ENCODE measurements at places on chromosomes 7 and 10.

GRCh38 chr10:101580486-101581399, 7.3 kb downstream of the POLL start:
- DNase-seq, result no peak

DNA sequence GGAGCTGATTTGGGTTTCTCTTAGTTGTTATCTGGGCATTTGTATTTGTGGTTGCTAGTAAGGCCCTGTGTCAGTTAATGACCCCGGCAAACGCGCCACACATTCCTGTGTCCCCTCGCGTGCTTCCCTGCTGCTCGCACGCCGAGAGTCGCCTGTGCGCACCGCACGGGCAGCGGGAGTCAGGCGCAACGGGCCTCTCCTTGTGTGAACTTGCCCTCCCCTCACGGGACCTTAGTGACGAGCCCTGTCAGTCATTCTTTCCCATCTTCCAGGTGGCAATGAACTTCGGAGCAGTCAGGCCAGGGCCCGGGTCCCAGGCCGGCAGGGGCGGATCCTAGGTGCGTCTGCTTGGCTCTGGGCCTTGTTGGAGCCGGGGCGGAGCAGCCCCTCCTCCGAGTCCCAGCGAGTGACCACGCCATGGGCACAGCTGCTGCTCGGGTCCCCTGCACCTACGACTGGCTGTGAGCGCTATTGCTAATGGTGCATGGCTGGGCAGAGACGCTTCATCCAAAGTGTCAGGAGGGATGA, 12.4 kb upstream of the PRKAR1B start:
- no peak for DNase-seq

- no peak for DNase-seq
Measured at GRCh38 chr10:43255634-43256431, 11.0 kb downstream of the RASGEF1A start.

- DNase-seq, result no peak
Measured at GRCh38 chr7:127755521-127755920, 103.5 kb downstream of the SND1 start.

GRCh38 chr7:33981226-33981625, 75.9 kb downstream of the BMPER start:
- no peak for DNase-seq

- no peak for DNase-seq
Measured at GRCh38 chr10:119655566-119656001, 4.4 kb downstream of the BAG3 start.

DNA sequence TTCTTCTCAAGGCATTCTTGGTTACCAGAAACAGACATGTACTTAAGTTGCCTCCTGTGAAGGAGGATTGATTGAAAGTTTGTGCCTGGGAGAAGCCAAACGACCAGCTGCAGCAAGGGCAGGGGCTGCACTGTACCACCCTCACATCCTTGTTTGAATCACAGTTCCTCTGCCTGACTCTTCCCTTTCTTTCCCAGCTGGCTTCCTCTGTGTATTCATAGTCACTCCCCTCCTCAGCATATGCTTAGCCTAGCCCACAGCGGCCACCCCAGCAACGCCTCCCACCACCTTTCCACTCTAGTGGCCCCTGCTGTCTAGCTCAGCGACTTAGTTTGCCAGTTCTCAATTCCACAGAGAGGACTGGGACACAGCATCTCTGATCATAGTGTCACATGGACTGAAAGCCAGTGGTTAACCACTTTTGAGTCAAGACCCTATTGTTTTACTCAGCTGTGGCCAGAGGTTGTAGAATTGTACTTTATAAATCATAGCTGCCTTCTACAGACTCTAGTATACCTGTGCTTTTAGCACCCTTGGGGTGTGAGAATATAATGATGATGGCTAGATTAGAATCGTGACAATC, 643.0 kb downstream of the SUGCT start:
- no peak for DNase-seq

DNA sequence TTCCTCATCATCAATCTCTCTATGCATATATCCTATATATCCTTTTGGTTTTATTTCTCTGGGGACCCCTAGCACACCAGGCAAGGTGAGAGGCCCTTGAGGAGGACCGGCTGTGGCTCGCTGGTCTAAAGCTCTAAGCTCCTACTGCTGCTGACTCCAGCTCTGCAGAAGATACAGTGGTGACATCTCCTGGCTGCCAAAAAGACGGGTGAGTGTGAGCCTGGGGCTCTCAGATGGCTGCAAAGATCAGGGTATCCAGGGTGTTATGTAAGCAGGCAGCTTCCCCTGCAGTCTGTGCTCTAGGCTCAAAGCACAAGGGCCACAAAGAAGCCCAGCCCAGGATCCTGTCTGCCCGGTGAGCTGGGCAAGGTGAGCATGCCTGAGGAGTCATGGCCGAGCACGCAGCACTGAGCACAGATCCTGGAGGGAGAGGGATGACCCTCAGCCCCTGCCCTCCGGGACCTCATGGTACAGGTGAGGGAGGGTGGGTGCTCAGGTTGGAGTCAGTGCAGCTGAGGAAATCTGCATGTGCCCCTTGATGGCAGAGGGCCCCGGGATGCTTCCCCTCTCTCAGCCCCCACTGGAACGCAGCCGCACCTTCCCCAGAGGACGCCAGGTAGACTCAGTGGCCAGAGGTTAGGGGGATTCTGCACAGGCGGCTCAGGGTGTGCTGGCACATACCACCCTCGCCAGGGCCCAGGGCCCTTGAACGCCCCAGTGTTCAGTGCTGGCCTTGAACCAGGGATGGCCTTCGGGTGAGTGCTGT, 95.4 kb upstream of the INSIG1 start:
- no peak for DNase-seq

GRCh38 chr10:115956225-115957011, 316.6 kb downstream of the GFRA1 start:
- DNase-seq, result no peak

DNA sequence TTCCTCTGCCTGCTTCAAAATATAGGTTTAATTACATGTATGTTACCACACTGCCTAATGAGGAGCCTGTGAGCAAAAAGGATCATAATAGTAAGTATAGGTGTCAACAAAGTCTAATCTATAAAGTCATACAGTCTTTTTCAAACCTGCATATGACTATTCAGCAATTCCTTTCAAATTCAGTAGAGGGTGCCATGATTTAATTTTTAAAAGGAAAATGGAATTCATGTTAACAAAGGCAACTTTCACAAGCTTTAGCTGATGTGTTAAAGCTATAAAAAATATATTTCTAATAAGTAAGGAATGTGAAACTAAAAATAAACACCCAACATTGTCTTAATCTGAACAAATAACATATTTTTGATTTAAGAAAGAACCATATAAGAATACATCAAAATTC, 52.1 kb downstream of the MPP7 start:
- no peak for DNase-seq

DNA sequence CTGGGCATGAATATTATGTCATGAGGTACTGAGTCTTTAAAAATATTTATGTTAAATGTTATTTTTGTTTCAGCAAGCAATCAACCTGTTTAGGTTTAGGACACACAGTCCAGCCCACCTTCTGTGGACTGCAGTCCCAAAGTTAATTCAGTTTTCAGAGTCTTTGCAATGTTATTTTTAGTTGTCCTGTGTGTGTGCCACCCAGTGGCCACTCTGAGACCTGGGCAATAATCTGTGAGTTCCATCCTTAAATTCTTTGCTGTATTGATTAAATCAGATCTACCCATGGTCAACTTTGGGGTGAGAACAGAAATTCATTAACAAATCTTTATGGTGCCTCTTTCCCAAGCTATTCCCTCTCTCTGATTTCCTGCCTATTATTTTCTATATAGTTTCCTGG, 415.1 kb downstream of the CCSER2 start:
- no peak for DNase-seq

GRCh38 chr7:100080907-100081534, 502 bp downstream of the ZNF3 start:
- no peak for DNase-seq

DNA sequence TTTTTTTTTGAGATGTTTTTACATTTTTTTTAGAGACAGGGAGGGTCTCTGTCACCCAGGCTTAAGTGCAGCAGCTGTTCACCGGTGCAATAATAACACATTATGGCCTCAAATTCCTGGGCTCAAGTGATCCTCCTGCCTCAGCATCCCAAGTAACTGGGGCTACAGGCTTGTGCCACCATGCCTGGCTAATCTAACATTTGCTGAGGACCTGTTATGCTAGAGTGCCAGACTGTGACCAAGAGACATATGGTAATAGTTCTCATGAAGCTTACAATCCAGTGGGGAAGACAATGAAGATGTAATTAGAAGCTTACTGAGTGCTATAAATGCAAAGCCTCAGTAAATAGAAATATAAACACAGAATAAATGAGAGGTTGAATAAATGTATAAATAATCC, 17.6 kb upstream of the ORC5 start:
- no peak for DNase-seq

- DNase-seq, result no peak
Measured at GRCh38 chr7:36360244-36360643, 29.4 kb upstream of the ANLN start.

DNA sequence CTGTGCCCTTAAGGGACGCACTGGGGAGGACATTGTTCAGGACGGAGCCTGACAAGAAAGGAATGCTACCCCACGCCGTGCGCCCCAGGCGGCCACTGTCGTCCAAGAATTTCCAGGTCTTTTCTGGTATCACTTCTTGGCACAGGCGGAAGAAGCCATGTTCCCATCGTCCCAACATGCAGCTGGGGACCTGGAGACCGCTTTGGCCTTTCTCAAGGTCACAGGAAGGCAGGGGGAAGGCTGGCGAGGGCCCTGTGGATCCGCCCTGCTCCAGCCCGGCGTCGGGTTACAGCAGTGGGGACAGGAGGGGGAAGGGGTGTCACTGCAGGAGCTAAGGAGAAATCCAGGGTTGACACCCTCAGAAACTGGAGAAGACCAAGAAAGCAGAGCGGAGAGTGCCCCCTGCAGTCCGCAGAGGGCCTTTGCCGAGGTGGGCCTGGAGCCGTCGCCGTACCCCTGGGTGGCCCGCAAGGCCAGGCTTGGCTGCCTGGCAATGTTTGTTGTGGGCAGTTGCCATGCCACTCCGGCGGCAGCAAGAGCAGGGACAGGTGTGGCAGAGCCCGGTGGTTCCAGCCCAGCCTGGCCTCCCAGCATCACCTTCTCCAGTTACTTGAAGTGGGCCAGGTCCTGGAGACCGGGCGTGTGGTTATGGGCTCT, 104.1 kb downstream of the LHPP start:
- DNase-seq, result no peak

GRCh38 chr7:33854801-33855350, 50.5 kb upstream of the BMPER start:
- no peak for DNase-seq

DNA sequence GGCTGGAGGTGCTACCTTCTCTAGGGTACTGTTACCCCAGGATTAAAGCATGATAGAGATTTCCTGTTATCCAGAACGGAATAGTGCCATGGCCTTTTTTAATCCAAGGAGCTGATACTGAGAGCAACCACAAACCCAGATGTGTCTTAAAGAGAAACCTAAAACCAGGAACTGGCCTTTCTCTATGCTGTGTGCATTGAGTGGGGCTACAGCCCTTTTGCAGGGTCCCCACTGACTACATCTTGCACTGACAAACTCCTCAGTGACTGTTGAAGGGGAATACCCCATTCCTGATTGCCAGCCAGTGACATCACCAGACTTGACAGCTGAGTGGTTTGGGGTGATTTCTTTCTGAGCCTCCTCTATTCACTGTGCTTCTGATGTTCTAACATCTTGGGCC, 81.9 kb upstream of the CAPZA2 start:
- no peak for DNase-seq

DNA sequence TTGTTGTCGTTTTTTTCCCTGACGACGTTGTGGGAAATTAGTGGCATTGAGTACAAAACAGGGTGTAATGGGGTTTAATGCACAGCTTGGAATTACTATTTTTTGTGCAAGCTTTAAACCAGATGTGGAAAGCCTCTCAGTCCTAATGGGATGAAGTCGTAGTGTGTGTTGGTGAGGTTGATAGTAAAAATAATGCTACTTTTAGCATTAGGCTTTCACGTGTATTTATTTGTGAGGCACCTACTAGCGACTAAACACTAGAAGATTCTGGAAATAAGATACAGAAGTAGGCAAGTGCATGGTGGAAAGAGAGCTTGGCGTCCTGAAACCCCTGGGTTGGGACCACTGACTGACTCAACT, 588 bp upstream of the ORC5 start:
- DNase-seq, result no peak

GRCh38 chr7:102103027-102103372, 183.7 kb upstream of the SH2B2 start:
- DNase-seq, result no peak

GRCh38 chr7:50196719-50197118, 103.7 kb upstream of the ZPBP start:
- DNase-seq, result no peak

DNA sequence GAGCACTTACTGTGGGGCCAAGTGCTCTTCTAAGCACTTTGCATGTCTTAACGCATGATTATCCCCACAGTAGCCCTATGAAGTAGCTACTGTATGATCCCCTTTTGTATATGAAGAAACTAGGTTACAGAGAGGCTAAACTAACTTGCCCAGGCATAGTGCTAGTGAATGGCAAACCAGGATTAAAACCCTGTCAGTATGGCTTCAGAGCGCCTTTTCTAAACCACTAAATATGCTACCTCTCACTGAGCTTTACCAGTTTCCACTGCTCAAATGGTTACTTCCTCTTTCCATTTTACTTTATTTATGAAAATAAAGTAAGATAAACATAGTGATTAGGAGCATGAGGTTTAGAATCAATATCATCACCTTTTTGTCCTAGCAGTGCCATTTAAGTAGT, 73.6 kb downstream of the PODXL start:
- no peak for DNase-seq

- DNase-seq, result no peak
Measured at GRCh38 chr10:129883626-129884397, 80.3 kb downstream of the EBF3 start.

- no peak for DNase-seq
Measured at GRCh38 chr10:46239247-46239646, 47.5 kb upstream of the ANTXRL start.

DNA sequence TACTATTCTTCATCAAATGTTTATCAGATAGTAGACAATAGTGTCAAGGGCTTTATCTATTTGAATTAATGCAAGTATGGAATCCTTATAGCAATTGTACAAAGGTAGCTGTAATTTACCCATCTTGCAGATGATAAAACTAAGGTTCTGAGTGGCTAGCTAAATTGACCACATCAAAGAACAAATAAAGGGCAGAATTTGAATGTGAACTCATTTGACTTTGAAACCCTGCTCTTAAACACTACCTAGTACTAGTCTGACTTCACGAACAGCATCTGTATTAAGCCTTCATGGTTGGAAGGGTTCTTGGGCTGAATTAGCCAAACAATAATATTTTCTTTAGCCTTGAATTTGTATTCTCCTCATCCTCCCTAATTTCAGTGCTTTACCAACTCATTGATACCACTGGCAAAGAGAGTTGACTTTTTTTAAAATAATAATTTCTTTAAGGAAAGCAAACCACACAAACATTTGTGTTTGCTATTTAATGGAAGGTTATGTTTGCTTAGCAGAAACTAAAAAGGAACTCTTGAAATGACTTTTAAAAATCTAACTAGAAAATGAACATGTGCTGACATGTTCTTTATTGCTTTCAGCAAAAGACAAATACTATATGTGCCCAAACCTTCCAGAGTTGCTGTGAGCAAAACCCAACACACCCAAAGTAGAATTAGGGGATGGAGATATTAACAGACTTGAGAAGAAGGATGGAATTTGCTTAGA, 322.6 kb downstream of the RNLS start:
- no peak for DNase-seq

- no peak for DNase-seq
Measured at GRCh38 chr10:49752584-49752983, 9.5 kb downstream of the OGDHL start.

- no peak for DNase-seq
Measured at GRCh38 chr10:44998146-44998631, 2.5 kb upstream of the ZNF22 start.
